Activated T-cell treated with anti-CD3 and anti-CD28 coated beads, Interleukin-2, amount 50 U/mL, for 4 hours (primary cell): ENCODE measurements at places on chromosomes 13 and 19.

DNA sequence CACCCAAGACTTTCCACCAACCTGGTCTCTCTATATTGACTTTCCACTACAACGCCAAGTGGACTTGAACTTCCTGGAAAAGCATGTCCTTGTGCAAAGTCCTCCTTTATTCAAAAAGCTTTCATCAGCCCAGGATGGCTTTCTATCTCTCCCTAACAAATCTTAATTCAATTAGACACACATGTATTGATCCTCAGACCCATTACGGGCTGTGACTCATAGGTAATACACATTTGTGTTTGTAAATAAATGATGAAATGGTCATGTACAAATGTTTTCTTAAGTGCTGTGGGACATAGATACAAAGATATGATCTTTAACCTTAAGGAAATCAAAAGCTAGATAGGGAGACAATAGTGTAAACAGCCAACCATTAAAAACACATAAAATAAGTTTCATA lies 1189.7 kb downstream of the EFNB2 start:
- no peak for DNase-seq

GRCh38 chr19:39858541-39858940 lies 12.4 kb upstream of the FBL start:
- no peak for DNase-seq

GRCh38 chr13:110294146-110294545 lies 12.8 kb downstream of the COL4A1 start:
- no peak for DNase-seq

- no peak for DNase-seq
Measured at GRCh38 chr13:62931853-62932252, 1516.2 kb upstream of the PCDH20 start.

DNA sequence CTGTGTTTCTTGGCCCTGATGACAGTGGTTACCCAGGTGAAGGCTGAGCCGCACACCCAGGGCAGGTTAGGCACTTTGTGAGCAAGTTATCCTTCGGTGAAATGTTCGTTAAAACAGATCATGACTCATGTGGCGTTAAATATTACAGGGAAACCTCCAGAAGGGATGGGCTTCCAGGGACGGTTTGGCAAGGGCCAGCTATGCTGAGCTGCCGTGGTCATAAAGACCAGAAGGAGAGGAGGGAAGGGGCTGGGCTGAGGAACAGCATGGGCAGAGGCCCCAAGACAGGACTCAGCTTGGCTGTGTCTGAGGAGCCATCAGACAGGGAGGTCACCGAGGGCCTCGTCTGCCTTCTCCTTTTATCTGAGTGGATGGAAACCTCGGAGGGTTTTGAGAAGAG lies 47.5 kb downstream of the ATP11A start:
- no peak for DNase-seq

DNA sequence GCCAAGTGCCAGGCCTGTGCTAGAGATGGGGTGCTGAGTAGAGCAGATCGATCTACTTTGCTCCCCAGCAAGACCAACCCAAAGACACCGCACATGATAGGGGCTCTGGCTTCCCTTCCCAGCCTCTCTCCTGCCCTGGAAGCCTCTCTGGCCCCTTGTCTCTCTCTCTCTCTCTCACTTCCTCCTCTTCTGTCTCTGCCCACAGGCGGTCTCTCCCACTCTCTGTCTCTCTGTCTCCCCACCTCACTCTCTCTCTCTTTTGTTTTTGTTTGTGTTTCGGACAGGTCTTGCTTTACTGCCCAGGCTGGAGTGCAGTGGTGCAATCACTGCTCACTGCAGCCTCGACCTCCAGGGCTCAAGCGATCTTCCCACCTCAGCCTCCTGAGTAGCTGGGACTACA lies 1.3 kb downstream of the SELENOV start:
- no peak for DNase-seq

GRCh38 chr13:30313311-30313710 lies 6.0 kb upstream of the KATNAL1 start:
- no peak for DNase-seq
